ENCODE measurements at places on chromosomes 4 and X. TPM values are rescaled to one million over a fixed set of nuclear protein-coding genes. Genes with fewer than 3 reads are reported as not detected.

PRIMPOL gene
- 47.8 TPM for polyA plus RNA-seq

GPR173 gene
- 26.3 TPM for polyA plus RNA-seq

ASMT gene
- polyA plus RNA-seq: 0.10 TPM

DNA sequence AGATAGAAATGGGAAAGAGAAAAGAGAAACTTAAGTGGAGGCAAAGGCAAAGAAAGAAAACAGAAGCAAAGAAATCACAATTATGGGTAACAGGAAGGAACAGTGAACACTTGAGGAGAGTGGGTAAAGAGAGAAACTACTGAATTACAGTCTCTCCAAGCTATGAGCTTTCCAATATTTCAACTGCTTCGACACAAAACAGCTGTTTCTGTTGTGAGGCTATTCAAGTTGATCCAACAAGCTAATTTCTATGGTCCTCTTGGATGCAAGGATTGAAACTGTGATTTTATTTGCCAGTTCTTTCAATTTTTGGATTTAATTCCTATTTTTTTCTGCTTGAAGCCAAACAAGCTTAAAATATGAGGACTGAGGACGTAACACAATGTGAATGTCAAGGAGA, 80.5 kb upstream of the ADGRA3 start:
- DNase-seq: peak; percentile 19

DNA sequence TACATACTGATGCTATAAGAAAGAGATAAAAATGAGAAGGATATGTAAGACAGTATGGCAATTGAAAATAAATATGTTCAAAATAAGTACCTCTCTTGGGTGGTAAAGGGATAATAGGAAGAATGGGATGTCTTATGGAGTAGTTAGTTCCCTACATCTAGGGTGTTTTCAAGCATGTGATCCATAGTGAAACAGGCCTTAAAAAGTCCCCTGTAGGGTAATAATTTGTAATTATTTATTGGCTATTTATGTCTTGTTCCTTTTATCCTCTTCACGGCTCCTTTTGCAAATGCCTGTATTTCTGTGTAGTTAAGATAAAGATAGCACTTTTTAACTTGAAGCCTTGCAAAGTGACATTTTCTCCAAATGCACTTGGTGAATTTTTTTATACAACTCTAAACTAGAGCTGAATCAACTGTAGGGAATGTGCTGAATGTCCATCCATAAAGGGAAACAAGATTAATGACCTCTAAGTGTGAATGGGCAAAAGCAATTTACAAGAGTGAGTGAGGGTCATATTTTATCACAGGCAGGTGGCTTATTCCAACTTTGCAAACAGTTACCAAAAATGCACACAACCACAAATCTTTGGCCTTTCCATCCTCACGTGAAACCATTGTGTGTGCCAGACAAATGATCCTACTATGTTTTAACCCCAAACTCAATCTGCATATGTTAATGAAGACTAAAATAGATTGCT, 299.0 kb downstream of the KCNIP4 start:
- DNase-seq: no peak

DNA sequence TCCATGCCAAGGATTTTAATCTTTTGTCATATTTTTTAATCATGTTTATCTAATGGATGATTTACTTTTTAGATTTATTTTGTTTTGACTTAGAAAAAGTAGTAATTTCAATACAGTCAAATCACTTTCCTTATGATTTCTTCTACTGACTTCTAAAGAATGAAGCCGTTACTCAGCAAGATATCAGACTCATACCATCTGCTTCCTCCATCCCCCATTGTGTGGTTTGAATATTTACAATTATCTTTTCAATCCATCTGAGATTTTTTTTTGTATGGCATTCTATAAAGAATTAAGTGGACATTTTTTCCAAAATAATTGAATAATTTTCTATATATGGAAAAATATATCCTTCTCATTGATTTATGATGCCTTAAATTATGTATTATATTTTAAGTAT, 565.4 kb upstream of the ATOH1 start:
- DNase-seq: no peak

SORBS2 gene
- polyA plus RNA-seq: 76.6 TPM

DNA sequence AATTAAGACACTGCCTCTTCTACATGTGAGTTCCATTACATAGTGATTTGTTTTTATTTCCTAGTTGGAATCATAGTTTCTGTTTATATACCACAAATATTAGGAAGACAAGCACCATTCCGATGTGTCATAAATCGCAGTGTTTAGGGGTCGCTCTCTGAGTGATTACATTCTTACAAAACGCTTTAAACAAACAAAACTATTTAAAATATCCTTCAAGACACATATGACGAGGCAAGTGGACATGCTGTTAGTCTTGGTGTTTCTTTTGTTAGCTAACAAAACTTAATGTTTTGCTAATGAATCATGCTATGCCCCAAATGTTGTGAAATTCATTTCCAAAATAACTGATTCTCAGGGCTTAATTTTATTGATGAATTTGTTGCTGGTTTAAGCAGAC, 1219.3 kb upstream of the PRKX start:
- no peak for DNase-seq

HERC5 gene
- 6.0 TPM for polyA plus RNA-seq

- DNase-seq: no peak
Measured at GRCh38 chr4:25969374-25970155, 55.5 kb downstream of the SMIM20 start.

- DNase-seq: no peak
Measured at GRCh38 chr4:139144911-139145551, 32.0 kb downstream of the ELF2 start.

AMTN gene
- not detected for polyA plus RNA-seq

- DNase-seq: no peak
Measured at GRCh38 chr4:155777971-155778735, 19.3 kb downstream of the GUCY1B1 start.

DNA sequence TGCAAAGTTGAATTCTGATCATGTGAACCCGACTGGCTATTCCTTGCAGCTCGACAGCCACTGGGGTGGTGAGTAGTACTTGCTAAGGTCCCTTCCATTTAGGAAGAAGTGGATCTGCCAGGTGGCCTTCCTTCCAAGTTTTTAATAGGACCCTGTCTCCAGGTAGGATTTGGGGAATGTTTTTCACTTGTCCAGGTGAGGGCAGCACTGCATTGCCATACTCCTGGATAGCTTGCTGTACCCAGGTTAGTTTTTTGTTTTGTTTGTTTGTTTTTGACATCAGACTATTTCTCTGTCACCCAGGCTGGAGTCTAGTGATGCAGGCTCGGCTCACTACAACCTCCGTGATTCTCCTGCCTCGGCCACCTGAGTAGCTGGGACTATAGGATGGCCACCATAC, 29.8 kb downstream of the SAGE1 start:
- no peak for DNase-seq

DNA sequence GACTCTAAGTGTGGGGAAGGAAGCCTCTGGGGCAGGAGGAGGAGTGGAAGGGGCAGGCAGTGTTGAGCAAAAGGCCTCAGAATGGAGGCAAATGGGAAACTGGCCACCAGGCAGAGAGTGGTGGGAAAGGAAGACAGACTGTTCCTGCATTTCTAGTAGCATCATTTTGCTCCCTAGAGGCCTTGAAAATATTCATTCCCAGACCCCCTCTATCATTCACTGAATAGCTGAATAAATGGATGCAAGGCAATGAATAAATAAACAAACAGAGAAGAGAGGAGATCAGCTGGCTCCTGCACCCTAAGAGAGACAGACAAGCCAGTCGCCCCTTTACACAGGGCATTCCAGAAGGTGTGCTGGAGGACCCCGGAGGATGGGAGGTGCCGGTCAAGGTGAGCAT, 511.9 kb downstream of the BCOR start:
- DNase-seq: no peak

GRCh38 chrX:48896611-48897011, 957 bp downstream of the TIMM17B start:
- DNase-seq: no peak

- DNase-seq: peak; percentile 0
Measured at GRCh38 chrX:82218361-82218760, 1016.5 kb downstream of the SH3BGRL start.

SASH3 gene
- polyA plus RNA-seq: 1.3 TPM

SOX3 gene
- not detected for polyA plus RNA-seq

- DNase-seq: no peak
Measured at GRCh38 chrX:137426695-137427425, 139.1 kb upstream of the ZIC3 start.

DNA sequence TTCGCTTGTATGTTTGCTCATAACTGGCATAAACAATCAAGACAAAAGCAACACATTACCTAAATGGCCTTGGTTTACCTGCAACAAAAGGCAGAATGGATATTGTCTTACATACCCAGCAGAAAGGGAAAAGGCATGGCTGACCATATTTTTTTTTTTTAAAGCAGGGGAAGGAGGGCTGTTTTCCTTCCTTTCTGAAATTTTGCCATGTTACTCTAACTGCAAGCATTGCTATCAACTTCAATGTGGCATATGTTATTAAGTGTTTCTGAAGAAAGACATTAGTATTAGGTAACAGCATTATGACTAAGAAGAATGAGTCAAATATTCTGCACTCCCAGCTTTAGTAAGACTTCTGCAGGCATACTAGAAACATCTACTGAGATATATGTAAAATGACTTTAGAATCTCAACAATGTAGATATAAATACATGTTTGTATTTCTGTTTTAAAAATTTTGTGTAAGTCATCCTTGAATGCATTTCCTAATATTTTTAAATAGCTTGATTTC, 512.6 kb upstream of the FAM241A start:
- DNase-seq: no peak
